ENCODE measurements at places on chromosomes 2 and 18.

GRCh38 chr2:225998653-225999052, 599.1 kb downstream of the NYAP2 start:
- no peak for DNase-seq

GRCh38 chr2:232588031-232588430, 37.5 kb downstream of the EIF4E2 start:
- no peak for DNase-seq

- DNase-seq, result no peak
These were observed 156.4 kb upstream of the SH3BP4 start for GRCh38 chr2:234795272-234795920.

DNA sequence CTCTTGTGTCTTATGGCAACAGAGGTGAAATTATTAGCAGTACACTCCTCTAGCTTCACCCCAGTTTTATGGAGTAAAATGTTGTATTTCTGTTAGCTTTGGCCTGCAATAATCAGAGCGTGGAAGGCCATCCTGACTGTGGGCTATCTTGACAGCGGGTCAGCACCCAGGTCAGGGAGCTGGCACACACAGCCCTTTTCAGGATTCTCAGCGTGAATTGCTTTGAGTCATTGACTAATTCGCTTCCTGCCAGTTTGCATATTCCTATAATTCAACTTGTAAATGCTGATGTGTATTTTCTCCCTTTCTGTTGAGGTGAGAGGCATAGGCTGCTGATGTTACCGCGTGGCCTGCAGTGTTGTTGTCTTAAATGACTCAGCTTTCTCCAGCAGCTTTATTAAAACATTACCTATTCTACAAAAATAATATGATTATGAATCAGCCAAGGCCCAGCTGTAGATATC, 109.6 kb upstream of the EML6 start:
- no peak for DNase-seq

GRCh38 chr2:73823916-73824523, 4.7 kb upstream of the STAMBP start:
- DNase-seq, result no peak

- no peak for DNase-seq
These were observed 15.5 kb downstream of the ADRA2B start for GRCh38 chr2:96100893-96101304.

DNA sequence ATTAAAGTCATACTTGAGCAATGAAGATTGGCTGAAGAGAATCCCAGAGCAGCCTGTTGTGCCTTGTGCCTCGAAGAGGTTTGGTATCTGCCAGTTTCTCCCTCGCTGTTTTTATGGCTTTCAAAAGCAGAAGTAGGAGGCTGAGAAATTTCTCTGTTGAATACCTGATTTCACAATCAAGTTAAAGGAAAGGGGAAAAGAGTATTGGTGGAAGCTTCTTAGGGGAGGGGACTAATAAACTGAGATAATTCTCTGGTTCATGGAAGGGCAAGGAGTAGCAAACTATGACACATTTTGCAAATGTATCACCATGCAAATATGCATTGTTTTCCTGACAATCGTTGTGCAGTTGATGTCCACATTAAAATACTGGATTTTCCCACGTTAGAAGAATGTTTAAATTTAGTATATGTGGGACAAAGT, at the start of gene IL1B:
Gene IL1B, minus strand, starts transcription at position 85 of the 423 bp plus-strand sequence. CDS start 550 bp downstream, outside the sequence.
- no peak for DNase-seq

GRCh38 chr2:238426568-238427434, at the start of gene ASB1:
ASB1 (plus strand) TSS chr2:238426927; CDS start chr2:238427071, 144 bp downstream.
- DNase-seq, result peak; percentile 70

GRCh38 chr2:234674781-234675201, 177.9 kb upstream of the ARL4C start:
- DNase-seq, result no peak

GRCh38 chr18:79697976-79698375, 18.4 kb downstream of the CTDP1 start:
- DNase-seq, result no peak

DNA sequence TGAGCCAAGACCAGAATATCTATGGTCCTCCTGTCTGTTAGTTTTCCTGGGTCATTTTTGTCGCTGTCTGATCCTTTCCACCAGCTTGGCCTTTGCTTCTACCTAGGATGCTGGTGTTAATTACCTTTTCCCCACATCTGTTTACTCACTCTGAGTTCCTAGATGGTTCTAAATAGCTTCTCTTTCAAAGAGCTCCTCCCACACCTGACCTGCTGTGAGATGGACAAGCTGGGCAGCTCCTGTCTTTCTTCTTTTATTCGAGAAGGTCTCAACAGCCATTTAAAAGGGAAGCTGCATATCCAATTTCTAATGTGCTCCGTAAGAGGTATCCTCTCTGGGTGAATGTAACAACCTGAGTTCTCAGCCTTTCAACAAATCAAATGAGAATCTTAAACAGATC, 156.2 kb downstream of the HRH4 start:
- no peak for DNase-seq

- DNase-seq, result no peak
These were observed 185.4 kb upstream of the NCKAP5 start for GRCh38 chr2:133753665-133754064.

GRCh38 chr18:9707381-9708056, 582 bp upstream of the RAB31 start:
- no peak for DNase-seq

DNA sequence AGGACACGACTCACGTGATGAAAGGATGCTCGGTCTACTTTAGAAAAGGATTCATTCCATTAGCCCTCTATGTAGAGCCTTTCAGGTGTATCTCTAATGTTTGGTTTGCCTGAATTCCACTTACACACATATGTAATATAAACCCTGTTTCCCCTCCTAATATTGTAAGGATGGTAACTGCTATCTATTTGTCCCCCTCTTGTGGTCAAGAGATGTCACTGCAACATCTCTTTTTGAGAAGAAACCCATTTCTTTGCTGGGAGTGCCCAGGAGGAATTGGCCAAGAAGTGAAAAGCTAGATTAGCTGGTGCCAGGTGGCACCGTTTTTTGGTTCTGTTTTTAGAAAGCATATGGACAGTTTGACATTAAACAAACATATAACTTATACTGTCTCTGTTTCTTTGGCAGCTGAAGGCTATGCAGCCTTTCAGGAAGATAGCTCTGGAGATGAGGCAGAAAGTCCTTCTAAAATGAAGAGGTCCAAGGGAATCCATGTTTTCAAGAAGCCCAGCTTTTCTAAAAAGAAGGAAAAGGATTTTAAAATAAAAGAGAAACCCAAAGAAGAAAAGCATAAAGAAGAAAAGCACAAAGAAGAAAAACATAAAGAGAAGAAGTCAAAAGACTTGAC, 41.2 kb downstream of the RALBP1 start:
- no peak for DNase-seq

DNA sequence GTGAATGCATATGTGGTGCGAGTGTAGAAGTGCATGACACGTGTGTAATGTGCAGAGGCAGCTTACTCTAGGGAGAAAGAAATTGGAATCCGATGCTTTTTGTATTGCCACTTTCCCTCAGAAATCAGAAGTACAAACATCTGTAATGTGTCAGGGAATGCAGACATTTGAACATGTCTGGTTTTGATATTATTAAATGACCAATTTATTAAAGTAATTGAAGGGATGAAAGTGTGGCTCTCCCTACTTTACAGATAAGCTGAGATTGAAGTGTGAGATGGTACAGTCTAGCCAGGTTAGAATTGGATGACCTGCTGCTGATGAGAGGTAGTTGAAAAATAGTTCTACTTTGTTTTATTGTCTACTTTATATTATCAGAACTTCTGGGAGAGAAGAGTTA, 74.5 kb upstream of the NT5C1B start:
- DNase-seq, result no peak

DNA sequence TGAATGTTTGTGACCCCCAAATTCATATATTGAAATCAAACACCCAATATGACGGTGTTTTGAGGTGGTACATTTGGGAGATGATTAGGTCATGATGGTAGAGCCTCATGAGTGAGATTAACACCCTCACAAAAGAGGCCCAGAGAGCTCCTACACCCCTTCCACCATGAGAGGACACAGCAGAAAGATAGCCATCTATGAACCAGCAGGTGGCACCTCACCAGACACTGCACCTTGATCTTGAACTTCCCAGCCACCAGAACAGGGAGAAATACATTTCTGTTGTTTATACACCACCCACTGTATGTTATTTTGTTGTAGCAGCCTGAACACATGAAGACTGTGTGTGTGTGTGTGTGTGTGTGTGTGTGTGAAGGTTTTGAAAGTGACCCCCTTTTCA, 58.1 kb downstream of the ST3GAL5 start:
- DNase-seq, result no peak

- DNase-seq, result no peak
These were observed 113.0 kb upstream of the SLC1A4 start for GRCh38 chr2:64876137-64876647.

DNA sequence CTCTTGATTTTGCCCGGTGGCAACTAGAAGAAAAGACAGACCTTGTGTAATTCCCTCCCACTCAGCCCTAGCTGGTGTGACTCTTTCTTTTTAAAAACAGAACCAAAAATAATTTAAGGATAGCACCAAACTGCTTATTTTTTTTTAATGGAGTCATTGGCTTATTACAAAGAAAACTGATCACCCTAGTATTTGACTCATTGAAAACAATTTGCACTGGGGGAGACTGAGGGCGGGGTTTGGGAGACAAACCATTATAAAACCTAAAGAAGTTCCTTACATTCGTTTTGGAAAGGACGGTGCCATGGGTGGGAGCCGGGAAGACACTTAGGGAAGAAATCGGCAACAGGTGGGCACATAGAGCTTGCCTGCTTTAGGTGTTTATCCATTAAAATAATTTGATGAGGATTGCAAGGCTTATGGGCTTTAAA, 2.5 kb downstream of the PAX3 start:
- DNase-seq, result no peak

DNA sequence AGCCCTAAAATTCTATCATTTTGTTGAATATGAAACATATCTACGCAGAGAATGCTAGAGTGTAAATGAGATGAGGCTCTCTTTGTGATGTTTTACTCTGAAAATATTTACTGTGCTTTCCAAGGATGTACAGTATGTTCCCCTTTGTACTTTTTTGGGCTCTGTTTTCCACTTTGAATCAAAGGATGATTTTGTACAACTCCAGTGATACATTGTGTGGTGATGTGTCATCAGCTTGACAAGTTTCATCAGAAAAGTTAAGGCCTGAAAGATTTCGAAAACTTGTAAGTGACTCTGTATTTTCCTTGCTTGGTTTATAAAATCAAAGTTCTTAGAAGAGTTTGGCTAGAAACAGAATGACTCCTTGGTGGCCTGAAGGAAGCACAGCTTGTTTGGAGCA, 206.3 kb downstream of the LTBP1 start:
- no peak for DNase-seq

DNA sequence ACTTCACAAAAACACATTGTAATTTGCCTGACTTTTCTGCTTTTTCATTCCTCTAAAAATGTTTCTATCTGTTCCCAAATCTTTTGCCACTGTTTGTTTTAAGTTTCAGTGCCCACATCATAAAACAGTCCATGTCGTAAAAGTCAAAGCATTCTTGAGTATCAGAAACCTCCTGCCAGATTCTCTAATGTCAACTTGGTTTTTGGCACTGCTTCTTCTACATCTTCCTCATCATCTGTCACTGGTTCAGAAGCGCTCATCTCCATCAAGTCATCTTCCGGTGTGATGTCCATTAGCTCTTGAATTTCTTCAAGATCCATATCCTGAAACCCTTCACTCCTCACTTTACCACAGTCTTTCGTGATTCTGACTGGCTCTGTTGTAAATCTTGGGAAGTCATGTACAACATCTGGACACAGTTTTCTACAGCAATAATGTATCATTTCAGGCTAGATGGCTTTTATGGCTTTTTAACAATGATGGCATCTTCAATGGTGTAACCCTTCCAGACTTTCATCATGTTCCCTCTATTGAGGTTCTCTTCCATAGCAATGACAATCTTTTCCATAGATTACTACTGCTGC, 19.6 kb downstream of the CUL3 start:
- no peak for DNase-seq

- DNase-seq, result no peak
These were observed 112.3 kb downstream of the MEP1B start for GRCh38 chr18:32301976-32302743.

- no peak for DNase-seq
These were observed 303.9 kb downstream of the ZEB2 start for GRCh38 chr2:144215701-144216675.

GRCh38 chr2:54967759-54968365, 82.4 kb downstream of the RTN4 start:
- no peak for DNase-seq

DNA sequence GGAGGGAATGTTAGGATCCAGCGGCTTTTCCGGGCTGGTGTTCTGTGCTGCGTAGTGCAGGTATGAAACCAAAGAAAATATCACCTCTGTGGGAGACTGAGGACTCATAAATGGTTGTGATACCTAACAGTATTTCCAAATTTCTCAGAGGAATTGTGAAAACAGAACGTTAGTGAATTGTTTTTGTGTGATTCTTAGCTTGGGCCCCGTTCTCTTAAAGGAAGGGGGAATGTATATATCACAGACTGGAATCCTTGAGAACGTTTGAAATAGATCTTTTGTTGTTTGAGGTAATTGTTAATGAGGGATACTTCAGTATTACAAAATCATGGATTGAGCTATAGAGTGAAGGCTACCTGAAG, 834 bp downstream of the ZNF638 start:
- no peak for DNase-seq

DNA sequence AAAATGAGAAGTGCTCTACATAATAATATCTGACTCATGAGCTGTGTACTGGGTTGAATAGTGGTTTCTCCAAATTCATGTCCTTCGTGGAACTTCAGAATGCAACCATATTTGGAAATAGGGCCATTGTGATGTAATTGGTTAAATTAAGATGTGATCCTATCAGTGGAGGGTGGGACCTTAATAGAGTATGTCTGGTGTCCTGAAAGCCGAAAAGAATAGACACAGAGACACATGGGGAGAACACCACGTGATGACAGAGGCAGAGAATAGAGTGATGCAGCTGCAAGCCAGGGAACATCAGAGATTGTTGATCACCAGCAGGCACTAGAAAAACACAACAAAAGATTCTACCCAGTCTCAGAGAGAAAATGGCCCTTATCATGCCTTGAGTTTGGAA, 310.1 kb downstream of the EXOC6B start:
- DNase-seq, result no peak

DNA sequence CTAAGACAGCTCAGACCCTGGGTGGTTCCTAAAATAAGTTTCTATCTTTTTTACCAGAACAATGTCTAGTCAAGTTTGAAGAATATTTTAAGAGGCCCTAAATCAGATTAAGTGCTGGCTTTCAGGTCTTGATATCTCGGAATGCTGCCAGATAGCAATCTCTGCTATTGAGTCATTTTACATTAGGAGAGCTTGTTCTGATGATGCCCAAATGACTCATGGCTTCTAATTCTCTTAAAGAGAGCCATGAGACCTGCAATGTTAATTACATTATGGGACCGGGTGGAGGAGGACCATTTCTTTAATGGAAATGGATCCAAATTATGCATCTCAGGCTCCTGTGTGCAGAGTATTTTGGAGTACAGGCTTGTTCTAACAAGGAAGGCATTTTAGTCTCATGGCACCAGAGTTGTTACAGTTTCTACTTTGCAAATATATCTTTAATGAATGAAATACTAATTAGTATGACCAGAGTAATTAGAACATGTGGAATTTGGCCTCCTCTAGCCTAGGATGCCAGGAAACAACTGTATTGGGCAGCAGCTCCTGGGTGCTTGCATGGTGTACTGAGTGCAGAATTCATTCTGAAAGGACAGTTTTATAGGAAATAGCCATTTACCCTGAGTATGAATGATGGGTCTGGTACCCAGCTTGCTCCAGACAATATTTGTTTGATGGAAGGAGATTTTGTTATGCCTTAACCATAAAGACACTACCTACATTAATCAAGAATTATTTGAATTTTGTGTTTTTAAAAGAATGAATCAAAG, 94.0 kb upstream of the SULT1C3 start:
- no peak for DNase-seq
